Stimulated activated CD4-positive, alpha-beta T cell treated with anti-CD3 and anti-CD28 coated beads, Interleukin-15, amount 100 ng/mL, for 1 hour (primary cell): ENCODE measurements at places on chromosomes 2 and 18.
A peak's percentile ranks its signal among the peaks of the same experiment; 100 is the strongest.

DNA sequence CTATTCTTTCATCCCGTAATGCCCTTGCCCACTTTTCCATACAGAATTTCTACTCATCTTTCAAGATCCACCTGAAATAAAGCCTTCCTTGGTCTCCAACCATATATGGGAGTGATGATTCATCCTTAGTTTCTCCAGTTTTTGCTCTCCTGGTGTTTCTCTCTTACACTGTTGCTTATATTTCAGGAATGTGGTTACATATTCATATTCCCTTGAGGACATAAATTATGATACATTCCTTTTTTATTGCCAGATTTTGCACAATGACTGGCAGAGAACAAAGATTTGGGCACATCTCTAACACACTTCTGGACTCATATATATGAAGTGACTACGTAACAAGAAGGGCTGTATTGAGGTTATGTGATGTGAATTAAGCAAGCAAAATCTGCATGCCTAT is 1573.4 kb upstream of the NXPH2 start:
- DNase-seq, result no peak

GRCh38 chr2:168189835-168190569 is 57.4 kb downstream of the STK39 start:
- DNase-seq, result no peak

GRCh38 chr2:47309472-47309951 is 93.4 kb upstream of the MSH2 start:
- DNase-seq, result no peak

DNA sequence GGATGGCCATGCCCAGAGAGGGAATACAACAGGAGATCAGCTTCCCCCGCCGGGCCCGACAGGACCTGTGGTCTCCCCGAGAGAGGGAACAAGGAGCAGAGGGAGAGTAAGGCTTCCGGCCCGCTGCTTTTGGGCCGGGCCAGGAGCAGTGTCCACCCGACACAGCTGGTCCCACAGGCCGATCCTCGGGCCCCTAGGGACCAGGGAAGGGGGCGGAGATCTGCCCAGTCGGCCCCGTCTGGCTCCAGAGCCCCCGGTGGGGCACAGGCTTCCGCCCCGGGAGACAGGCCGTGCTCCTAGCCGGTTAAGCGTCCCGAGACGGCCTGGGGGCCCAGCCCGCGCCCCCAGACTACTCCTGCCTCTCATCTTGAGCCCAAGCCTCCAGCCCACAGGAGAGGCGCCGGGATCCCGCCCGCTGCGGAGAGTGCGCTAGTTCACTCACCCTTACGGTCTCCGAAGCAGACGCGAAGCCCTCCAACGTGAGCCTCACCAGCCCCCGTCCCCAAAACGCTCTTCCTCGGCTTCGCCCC is at the start of gene MCFD2:
Gene MCFD2 (minus strand): TSS at position 526 of the 530 bp plus-strand sequence. CDS start 6,635 bp downstream, outside the sequence.
- DNase-seq, result peak; percentile 9

- DNase-seq, result no peak
Observed at GRCh38 chr2:39265315-39265714, 21.5 kb upstream of the CDKL4 start.

DNA sequence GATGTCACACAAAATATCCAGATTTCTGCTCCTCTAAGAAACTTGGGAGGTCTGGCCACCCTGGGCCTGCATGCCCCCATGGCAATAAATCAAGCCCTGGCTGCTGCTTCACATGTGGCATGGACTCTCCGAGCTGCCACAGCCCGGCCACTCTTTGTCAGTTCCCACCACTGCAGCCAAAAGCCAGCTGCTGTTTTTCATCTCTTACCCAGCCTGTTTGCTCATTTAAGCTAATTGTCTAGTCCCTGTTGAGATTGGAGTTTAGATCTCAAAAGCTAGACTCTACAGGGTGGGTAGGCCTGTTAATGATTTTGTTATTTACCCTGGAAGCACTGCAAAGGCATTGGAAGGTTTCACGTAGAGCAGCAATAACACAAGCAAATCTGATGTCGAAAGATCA is 20.9 kb upstream of the ANXA4 start:
- DNase-seq, result no peak

GRCh38 chr2:71901466-71901865 is 246.2 kb downstream of the CYP26B1 start:
- DNase-seq, result no peak

- DNase-seq, result no peak
Observed at GRCh38 chr2:122514451-122514996, 759.1 kb downstream of the TSN start.

- no peak for DNase-seq
Observed at GRCh38 chr2:240210198-240210965, 69.9 kb upstream of the OTOS start.

DNA sequence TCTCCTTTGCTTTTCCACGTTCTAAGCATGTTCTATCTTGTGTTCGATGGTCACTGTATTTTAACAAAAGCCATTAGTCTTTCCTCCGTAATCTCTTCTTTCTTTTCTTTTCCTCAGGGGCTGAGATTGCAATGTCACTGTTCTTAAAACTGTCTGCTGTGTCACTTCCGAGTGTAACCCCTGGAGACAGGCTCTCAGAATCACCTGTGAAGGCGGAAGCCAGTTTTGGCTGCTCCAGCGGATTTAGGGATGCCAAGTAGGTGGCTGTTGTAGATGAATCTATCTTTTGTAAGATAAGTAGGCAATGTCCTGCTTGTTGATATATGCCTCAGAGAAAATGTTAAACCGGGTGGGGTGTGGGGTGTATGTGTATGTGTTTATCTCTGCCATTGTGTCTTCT is 94.7 kb upstream of the L3MBTL4 start:
- no peak for DNase-seq

- DNase-seq, result no peak
Observed at GRCh38 chr18:2706903-2707302, 51.4 kb downstream of the SMCHD1 start.

GRCh38 chr2:134718023-134718816 is 580 bp downstream of the TMEM163 start:
- DNase-seq, result no peak

GRCh38 chr2:57075226-57075625 is 891.4 kb downstream of the CCDC85A start:
- DNase-seq, result no peak

DNA sequence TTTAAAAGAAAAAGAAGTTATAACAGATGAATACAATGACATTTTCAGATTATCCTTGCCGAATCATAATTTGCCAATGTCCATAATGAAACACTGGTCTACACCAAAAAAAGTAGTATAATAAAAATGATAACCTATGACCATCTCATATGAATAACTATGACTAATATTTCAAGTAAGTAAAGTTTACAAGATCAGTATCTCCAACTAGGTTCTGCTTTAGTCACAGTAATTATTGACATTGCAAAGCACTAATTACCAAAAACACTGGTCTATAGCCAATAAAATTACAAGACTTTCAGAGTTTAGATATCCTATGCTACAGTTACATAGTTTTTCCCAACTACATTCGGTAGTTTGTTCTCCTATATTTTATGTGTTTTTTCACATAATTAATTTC is 136.7 kb downstream of the MEMO1 start:
- no peak for DNase-seq

- no peak for DNase-seq
Observed at GRCh38 chr18:70036771-70037347, 89.2 kb upstream of the CD226 start.

GRCh38 chr2:133721118-133721517 is 152.9 kb upstream of the NCKAP5 start:
- no peak for DNase-seq
